Activated T-cell treated with anti-CD3 and anti-CD28 coated beads for 1 hour (primary cell): ENCODE measurements at places on chromosomes 7 and 10.

- no peak for DNase-seq
These were observed 26.3 kb downstream of the ENTPD7 start for GRCh38 chr10:99685597-99685967.

- DNase-seq, result no peak
These were observed 2.7 kb upstream of the FRAT2 start for GRCh38 chr10:97336942-97337831.

DNA sequence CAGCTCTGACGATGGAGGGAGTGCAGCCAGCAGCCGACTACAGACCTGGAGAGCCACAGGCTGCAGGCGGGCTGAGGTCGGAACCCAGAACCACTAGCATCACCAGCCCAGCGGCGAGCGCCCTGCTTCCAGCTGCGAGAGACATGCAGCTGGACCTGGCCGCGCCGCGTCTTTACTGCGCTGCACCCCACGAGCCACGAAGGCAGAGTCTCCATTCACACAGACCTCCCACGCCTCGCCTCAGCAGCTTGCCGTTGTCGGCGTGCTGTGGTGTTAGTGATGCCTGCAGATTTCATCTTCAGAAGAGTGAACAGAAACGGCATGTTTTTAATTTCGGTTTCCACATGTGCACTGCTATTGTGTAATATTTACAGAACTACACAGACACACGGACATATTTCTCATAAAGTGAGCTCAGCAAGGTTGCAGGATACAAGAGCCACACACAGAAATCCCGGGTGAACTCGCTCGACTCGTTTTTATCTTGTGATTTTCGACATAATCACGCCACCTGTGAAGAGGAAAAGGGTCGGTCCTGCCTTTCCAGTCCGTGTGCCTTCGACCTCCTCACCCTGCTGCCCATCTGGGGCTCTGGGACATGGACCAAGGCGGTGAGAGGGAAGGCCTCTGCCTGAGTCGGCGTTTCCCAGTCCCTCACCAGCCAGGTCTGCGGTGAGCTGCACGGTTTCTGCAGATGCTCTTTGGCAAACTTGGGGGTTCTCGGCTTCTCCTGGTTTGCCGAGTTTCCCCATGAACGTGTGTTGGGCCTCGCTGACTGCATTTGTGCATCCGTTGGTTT is 252.2 kb downstream of the ELFN1 start:
- DNase-seq, result no peak

DNA sequence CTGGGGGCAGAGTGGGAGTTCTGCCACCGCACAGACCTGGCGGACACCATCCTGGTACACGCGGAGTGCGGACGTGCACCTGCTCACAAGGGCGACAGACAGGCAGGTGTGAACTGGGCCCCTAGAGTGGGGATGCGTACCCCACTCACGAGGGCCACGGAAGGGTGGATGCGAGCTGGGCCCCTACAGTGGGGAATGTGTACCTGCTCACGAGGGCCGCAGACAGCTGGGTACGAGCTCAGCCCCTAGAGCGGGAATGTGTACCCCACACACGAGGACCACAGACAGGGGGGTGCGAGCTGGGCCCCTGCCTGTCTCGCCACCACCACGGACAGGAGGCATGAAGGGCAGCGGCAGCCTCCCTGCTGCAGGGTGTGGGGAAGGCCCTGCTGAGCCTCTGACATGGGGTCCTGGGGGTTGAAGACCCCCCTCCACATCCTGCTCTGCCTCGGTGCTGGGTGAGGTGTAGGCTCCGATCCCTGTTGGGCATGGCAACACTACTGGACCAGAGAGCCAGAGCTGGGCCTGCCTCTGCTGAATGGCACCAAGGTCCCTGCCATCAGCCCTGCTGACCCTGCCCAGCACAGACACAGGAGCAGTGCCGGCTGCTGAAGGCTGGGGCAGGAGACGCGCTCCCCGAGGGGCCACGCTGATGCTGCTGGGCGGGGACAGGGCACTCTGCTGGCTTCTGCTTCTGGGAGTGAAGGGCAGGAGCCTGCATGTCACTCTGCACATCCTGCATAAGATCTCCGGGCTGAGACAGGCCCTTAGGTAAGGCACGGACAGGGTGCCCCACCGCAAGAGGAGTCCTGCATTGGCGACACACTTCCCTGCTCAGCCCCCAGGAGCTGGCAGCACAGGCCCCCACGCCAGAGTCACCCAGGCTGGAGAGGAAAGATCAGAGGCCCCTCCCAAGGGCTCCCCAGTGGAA is 259.2 kb downstream of the MAD1L1 start:
- DNase-seq, result no peak

- no peak for DNase-seq
These were observed 40.7 kb upstream of the ZMIZ1 start for GRCh38 chr10:79028056-79028430.

DNA sequence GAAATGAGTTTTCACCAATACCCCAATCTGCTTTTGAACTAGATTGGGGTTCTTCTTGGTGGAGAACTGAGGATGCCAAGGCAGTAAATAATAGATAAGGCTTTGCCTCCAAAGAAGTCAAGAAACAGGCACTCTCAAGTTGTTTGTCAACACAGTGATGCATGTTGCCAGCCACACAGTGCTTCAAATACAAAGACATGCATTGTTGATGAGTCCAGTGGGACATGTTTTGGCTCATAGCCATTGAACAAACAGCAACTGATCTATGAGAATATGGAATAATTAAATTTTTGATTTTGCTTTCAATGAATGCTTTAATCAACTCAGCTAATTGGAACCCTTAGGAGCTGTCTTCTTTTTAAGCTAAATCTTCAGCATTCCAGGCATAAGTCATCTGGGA is 346.4 kb downstream of the THSD7A start:
- DNase-seq, result no peak
